ENCODE measurements at places on chromosomes 5 and 9. TPM values are rescaled to one million over a fixed set of nuclear protein-coding genes. Genes with fewer than 3 reads are reported as not detected.
A peak's percentile ranks its signal among the peaks of the same experiment; 100 is the strongest.

Gene PCDHA9
- total RNA-seq = not detected

DNA sequence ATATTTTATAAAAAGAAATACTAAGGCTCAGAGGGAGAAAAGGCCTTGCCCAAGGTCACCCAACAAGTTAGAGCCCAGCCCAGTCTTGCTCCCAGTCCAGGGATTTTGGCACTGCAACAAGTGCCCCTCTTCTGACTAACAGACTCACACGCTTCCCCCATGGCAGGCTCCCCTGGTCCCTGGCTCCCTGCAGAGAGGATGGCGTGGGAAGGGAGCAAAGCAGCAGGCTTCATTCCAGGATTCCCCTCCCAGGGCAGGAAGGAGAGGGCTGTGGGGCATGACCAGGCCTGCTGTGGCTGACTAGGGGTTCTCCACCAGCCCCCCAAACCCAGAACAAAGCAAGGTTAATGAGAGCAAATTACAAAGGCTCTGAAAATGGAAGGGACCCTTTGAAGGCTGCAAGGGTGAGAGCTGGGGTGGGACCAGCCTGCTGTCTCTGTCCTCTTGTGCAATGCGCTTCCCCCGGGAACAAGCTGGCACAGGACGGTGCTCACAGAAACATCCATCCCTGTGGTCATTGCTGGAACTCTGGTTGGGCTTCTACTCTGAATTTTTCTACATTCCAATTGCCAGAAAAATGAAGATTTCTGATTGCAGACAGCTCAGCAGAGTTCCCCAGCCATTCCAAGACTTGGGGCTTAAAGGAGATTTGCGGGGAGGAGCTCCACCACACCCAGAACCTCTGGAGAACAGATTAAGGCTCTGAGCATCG lies 37.1 kb upstream of the FAT2 start:
- H3K4me3 ChIP-seq = no peak overlapping the region
- no peak overlapping the region for H3K27ac ChIP-seq
- no peaks in the 10 kb centered on the region for H3K4me1 ChIP-seq
- H3K27me3 ChIP-seq = no peaks in the 10 kb centered on the region
- H3K36me3 ChIP-seq = no peaks in the 10 kb centered on the region

DNA sequence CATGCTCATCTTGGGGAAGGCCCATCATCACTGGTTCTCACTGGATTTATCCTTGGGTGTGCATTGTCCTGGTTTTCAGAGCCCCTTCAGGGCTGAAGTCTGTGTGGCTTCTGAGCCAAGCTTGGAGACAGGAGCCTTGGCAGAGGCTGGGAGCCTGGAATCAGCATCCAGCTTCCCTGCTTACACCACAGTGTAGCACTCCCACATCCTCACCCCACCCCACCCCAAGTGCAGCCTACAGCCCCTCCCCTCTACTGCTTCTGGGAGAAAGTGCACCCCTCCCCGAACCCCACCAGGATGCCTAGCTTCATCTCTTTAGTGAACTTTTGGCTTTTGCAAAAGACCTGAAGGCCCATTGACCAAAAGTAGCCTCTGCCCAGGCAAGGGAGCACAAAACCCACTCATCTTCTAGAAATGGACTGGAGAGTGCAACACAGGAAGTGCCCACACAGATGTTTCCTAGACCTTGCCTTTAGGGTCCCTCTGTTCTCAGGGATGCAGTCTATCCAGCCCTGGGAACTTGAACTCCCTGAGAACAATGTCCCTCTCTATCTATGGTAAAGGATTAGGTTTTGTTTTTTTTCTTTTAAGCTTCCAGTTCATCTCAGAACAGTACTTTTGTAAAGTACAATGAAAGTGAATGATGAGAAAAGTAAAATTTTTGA lies 189.7 kb downstream of the PALM2AKAP2 start:
- H3K36me3 ChIP-seq = no peaks in the 10 kb centered on the region
- peaks cover 76% of the 10 kb centered on the region for H3K4me1 ChIP-seq
- H3K4me3 ChIP-seq = no peak overlapping the region
- no peak for DNase-seq
- peak overlapping the region; percentile 7 for H3K27ac ChIP-seq

GRCh38 chr5:142179776-142180387 lies 71.3 kb downstream of the NDFIP1 start:
- no peaks in the 10 kb centered on the region for H3K27me3 ChIP-seq
- no peaks in the 10 kb centered on the region for H3K4me1 ChIP-seq
- no peaks in the 10 kb centered on the region for H3K36me3 ChIP-seq
- H3K27ac ChIP-seq = no peak overlapping the region
- no peak for DNase-seq

GRCh38 chr9:77965445-77966123 lies 66.0 kb downstream of the GNAQ start:
- H3K4me3 ChIP-seq = no peak overlapping the region
- no peaks in the 10 kb centered on the region for H3K27me3 ChIP-seq
- peaks cover 52% of the 10 kb centered on the region for H3K4me1 ChIP-seq
- peaks cover 9% of the 10 kb centered on the region for H3K36me3 ChIP-seq

GRCh38 chr5:165055476-165055875 lies 1550.1 kb downstream of the MAT2B start:
- H3K27me3 ChIP-seq = no peaks in the 10 kb centered on the region
- H3K27ac ChIP-seq = no peak overlapping the region
- no peak overlapping the region for H3K4me3 ChIP-seq
- no peaks in the 10 kb centered on the region for H3K36me3 ChIP-seq
- DNase-seq = no peak

GRCh38 chr5:56686337-56687195 lies 128.8 kb upstream of the MAP3K1 start:
- DNase-seq = no peak
- no peak overlapping the region for H3K27ac ChIP-seq
- peaks cover 61% of the 10 kb centered on the region for H3K4me1 ChIP-seq
- no peak overlapping the region for H3K4me3 ChIP-seq

Measured in activated naive CD4-positive, alpha-beta T cell treated with anti-CD3 and anti-CD28 coated beads for 36 hours (primary cell).